ENCODE measurements at places on chromosomes 6 and 20. TPM values are rescaled to one million over a fixed set of nuclear protein-coding genes. Genes with fewer than 3 reads are reported as not detected.

The TP53TG5 gene
- total RNA-seq = not detected

The CALHM4 gene
- 3.4 TPM for total RNA-seq

The UST gene
- total RNA-seq = not detected

The TPX2 gene
- 237 TPM for total RNA-seq

The FAM217B gene
- 60.3 TPM for total RNA-seq

The FAM184A gene
- total RNA-seq = 11.2 TPM

The GPLD1 gene
- 9.0 TPM for total RNA-seq

The C6orf15 gene
- not detected for total RNA-seq

- H3K36me3 ChIP-seq = no peaks in the 10 kb centered on the region
- H3K27ac ChIP-seq = no peak overlapping the region
- H3K4me3 ChIP-seq = no peak overlapping the region
- no peaks in the 10 kb centered on the region for H3K4me1 ChIP-seq
- H3K27me3 ChIP-seq = no peaks in the 10 kb centered on the region
Measured at GRCh38 chr20:23002276-23002675, 32.8 kb upstream of the SSTR4 start.

GRCh38 chr6:27684264-27685211 is 211.6 kb upstream of the ZNF184 start:
- H3K4me1 ChIP-seq = no peaks in the 10 kb centered on the region
- H3K27ac ChIP-seq = no peak overlapping the region
- no peak overlapping the region for H3K4me3 ChIP-seq
- no peaks in the 10 kb centered on the region for H3K36me3 ChIP-seq

DNA sequence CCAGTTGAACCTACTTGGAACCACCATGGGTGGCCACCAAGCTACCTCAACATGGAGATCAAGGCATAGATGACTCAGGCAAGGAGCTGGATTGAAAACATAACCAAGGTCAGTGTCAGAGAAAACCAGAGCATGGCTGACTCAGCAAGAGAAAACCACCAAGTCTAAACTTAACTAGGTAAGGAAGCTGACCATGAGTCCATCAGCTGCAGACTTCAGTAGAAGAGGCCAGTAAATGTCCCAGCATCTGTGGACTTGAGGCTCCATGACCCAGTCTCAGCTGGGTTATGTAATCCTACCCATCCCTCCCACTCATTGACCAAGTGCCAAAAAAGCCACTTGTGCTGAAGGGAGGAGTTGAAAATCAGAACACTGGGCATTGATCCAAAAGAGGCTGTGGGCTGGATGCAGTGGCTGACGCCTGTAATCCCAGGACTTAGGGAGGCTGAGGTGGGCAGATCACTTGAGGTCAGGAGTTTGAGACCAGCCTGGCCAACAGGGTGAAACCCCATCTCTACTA is 93.7 kb upstream of the CBLN4 start:
- no peaks in the 10 kb centered on the region for H3K36me3 ChIP-seq
- no peak for DNase-seq
- H3K27me3 ChIP-seq = no peaks in the 10 kb centered on the region
- no peak overlapping the region for H3K4me3 ChIP-seq
- H3K4me1 ChIP-seq = no peaks in the 10 kb centered on the region
- H3K27ac ChIP-seq = no peak overlapping the region

DNA sequence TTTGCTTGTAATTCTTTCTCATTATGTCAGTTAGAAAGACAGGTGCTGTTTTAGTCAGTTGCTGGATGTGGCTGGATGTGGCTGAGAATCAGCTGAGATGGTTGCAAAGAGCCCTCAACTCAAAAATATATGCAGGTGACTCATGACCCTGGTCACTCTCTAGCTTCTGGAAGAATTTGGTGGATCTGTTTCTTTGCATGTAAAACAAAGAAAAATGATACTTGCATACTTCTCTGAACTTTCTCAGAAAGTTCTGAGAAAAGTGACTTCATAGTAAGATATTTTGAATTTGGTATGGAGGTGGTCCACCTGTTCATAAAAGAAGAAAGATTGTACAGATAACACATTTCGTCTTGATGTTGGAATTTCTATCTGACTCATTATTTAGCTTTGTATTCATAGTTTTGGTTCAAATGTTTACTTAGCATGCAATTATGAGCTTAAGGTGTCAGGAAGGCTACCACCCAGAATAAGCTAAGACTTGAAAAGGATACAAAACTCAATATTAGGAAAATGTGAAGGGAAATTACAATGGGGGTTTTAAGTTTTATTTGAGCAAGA is 163.2 kb upstream of the OLIG3 start:
- H3K27ac ChIP-seq = peak overlapping the region; percentile 90
- H3K4me3 ChIP-seq = no peak overlapping the region
- H3K27me3 ChIP-seq = no peaks in the 10 kb centered on the region
- H3K4me1 ChIP-seq = peaks cover 60% of the 10 kb centered on the region
- H3K36me3 ChIP-seq = peaks cover 2% of the 10 kb centered on the region

DNA sequence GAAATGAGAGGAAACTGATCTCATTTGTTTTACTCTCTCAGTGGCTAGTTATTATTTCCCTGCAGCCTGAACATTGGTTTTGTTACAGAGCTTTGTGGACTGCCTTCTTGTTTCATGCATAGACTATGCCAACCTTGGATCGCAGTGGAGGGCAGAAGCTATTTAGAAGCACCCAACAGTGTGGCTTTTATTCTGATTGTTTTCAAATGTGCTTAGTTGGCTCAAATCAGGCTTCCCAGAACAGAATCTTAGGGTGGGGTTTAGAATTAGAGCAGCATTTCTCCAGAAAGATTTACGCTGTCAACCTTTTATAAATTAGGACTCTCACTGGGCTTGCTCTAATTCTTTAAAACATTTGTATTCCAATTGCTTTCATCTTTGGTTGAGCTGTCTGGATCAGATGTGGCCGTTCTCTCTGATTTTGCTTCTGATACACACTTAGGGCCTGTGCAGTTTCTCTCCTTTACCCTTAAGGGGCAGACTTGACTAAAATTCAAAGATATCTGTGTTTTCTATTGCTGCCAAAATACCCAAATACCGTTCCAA is 210.3 kb downstream of the BCKDHB start:
- H3K4me3 ChIP-seq = no peak overlapping the region
- DNase-seq = no peak
- no peaks in the 10 kb centered on the region for H3K4me1 ChIP-seq
- no peak overlapping the region for H3K27ac ChIP-seq
- no peaks in the 10 kb centered on the region for H3K27me3 ChIP-seq

DNA sequence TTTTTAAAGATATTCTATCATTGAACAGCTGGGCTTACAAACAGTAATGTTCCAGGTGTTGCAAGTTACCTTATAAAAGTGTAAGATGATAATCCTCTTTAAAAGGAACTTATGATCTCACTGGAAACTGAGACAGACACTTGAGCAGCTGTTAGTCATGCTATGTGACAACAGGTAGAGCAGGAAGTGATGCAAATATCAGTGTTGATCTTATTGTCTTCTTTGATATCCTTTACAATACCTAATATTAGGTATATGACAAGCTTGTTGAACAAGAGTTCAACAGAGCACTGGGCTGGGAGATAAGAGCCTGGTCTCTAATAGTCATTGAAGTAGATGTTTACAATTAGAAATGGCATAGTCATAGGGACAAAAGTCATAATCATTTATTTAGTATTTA is 150.0 kb downstream of the UBE3D start:
- DNase-seq = no peak
- no peak overlapping the region for H3K27ac ChIP-seq

GRCh38 chr20:41248368-41249024 is 69.0 kb downstream of the ZHX3 start:
- no peaks in the 10 kb centered on the region for H3K4me1 ChIP-seq
- H3K4me3 ChIP-seq = no peak overlapping the region

DNA sequence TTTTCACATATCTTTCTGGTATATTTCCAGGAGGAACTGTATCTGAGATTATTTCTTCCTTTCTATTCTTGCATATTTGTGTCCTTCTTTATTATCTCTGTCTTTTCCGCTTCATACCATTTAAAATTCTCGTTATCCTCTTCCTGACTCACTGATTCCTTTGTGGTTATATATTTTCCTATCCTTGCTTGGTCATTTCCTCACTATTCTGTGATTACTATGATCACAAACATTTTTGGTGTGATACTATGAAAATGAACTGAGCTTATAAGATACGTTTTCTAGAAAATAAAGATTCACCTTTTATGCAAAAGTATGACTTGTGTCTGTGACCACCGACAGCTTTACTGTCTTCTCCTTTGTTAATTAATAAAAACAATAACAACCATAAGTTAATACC is 26.5 kb upstream of the MYCT1 start:
- DNase-seq = no peak
- no peaks in the 10 kb centered on the region for H3K36me3 ChIP-seq
- no peak overlapping the region for H3K4me3 ChIP-seq
- H3K27me3 ChIP-seq = no peaks in the 10 kb centered on the region
- H3K27ac ChIP-seq = no peak overlapping the region
- H3K4me1 ChIP-seq = no peaks in the 10 kb centered on the region

DNA sequence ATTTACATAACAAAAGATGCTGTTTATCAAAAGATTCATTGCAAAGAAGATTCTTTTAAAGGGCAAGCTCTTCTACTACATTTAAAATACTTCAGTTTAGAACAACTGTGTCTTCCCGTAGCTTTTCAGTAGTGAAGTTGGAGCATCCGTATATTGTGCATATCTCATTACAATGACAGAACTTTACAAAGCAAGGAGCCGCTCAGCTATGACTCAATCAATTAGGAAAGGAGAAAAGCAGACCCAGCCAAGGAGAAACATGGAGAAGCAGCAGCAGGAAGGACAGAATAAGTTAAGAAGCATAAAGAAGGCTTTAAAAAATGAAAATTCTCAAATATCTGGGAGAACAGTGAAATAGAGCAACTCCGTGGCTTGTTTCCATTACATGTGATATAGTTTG is 132.6 kb upstream of the SMLR1 start:
- no peak for DNase-seq
- no peak overlapping the region for H3K4me3 ChIP-seq
- H3K27ac ChIP-seq = no peak overlapping the region
- H3K36me3 ChIP-seq = no peaks in the 10 kb centered on the region
- no peaks in the 10 kb centered on the region for H3K4me1 ChIP-seq
- no peaks in the 10 kb centered on the region for H3K27me3 ChIP-seq

DNA sequence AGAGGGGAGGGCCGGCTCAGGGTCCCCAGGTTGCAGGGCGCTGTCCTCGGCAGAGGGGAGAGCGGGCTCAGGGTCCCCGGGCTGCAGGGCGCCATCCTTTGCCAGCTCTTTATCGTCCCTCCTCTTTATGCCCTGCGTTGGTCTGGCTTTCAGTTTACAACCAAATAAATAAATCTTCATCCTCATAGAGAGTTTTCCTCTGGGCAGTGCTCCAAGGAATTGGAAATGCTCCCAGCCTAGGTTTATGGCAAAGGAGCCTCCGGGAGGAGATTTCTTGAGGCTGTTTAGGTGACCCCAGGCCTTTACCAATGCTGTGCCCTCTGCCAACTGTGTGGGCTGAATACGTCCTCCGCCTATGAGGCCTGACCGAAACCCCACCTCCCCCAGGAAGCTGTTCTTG is 60.2 kb downstream of the CHMP4B start:
- no peaks in the 10 kb centered on the region for H3K4me1 ChIP-seq
- no peak for DNase-seq
- no peaks in the 10 kb centered on the region for H3K36me3 ChIP-seq
- no peak overlapping the region for H3K4me3 ChIP-seq
- no peaks in the 10 kb centered on the region for H3K27me3 ChIP-seq

All from Caco-2 (cell line).